Heart left ventricle (tissue), 16 donors: ENCODE measurements at places on chromosomes 16 and 17. TPM values are rescaled to one million over a fixed set of nuclear protein-coding genes. Genes with fewer than 3 reads are reported as not detected.

The CBFA2T3 gene
- 10.6 TPM for total RNA-seq

The SNAI3 gene
- 6.5 TPM for total RNA-seq

The CSH2 gene
- not detected for total RNA-seq

The ABCA6 gene
- total RNA-seq: 22.3 TPM

The GRIN2A gene
- 1.4 TPM for total RNA-seq

The TAC4 gene
- total RNA-seq: not detected

The TPSAB1 gene
- 14.3 TPM for total RNA-seq

DNA sequence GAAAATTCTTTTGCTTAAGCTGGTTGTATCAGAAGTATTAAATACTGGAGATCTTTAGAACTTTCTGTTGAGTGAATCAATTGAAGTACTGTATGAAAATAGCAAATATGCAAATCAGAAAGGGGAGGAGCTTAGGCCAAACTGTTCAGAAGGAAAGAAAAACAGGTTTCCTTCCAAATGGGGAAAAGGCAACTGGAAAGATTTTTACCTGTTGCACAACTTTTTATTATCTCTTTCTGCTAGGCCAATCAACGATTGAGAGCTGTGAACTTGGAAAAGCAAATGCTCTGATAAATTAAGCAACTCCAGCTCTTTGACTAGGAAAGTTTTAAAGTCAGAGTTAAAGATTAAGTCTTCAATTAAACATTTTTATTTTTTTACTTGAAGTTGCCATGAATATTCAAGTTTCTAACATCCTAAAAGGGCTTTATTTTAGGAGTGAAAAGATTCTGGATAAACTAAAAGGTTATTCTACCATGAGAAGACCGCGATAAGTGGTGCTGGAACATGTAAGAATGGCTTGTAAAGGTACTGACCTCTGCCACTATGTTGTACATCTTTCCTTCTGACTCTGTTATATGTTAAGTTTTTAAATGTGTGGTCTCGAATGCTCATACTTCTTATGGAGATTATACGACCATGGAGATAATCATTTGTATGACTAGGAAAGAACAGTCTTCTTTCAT is 16.5 kb downstream of the DCUN1D3 start:
- H3K36me3 ChIP-seq: no peaks in the 10 kb centered on the region
- no peaks in the 10 kb centered on the region for H3K27me3 ChIP-seq
- DNase-seq: no peak
- peaks cover 26% of the 10 kb centered on the region for H3K4me1 ChIP-seq
- no peak overlapping the region for H3K27ac ChIP-seq
- no peak overlapping the region for H3K4me3 ChIP-seq

- no peak for DNase-seq
- H3K4me3 ChIP-seq: no peak overlapping the region
These were observed 341.0 kb upstream of the EEF2KMT start for GRCh38 chr16:5438591-5438990.

DNA sequence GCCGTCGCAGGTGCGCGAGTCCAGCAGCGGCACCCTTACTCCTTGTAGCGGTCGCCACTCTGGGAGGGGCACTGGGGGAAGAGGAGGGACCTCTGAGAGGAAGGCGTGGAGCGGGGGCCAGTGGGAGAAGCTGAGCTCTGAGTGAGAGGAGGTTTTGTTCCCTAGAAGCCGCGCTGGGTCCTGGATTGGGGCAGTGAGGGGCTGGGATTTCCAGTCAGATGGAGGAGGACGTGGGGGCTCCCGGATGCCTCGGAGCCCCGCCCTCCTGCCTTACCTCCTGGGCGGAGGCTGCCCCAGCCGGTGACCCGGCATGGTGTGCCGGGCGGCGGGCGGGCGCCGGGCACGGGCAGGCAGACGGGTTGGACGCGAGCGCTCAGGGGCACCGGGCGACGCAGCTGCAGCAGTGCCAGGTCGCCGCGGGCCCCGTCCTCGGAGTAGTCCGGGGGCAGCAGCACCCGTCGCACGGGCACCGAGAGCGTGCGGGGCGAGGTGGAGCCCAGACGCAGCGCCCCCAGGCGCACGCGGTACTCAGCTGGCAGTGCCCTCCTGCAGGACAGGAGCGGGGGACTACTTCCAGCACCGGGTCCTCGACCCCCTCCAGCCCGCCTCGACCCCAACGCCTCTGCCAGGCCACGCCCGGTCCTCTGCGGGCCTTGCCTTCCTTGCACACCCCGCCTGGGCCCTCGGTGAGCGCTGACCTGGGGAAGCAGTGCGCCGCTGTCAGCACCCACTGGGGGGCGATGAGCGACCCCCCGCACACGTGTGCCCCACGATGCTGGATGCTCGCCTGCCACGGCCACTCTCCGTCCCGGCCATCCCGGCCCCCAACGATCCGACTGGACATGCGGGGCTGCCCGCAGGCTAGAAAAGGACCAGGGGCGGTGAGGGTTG is 2.0 kb downstream of the PRSS33 start:
- peak; percentile 16 for DNase-seq
- H3K27ac ChIP-seq: no peak overlapping the region
- peaks cover 48% of the 10 kb centered on the region for H3K27me3 ChIP-seq
- H3K36me3 ChIP-seq: no peaks in the 10 kb centered on the region
- peaks cover 10% of the 10 kb centered on the region for H3K4me1 ChIP-seq
- H3K4me3 ChIP-seq: peak overlapping the region; percentile 34

- H3K27ac ChIP-seq: no peak overlapping the region
- no peaks in the 10 kb centered on the region for H3K4me1 ChIP-seq
- H3K27me3 ChIP-seq: no peaks in the 10 kb centered on the region
- H3K4me3 ChIP-seq: no peak overlapping the region
- no peak for DNase-seq
These were observed 57.4 kb downstream of the EMP2 start for GRCh38 chr16:10522966-10523365.

DNA sequence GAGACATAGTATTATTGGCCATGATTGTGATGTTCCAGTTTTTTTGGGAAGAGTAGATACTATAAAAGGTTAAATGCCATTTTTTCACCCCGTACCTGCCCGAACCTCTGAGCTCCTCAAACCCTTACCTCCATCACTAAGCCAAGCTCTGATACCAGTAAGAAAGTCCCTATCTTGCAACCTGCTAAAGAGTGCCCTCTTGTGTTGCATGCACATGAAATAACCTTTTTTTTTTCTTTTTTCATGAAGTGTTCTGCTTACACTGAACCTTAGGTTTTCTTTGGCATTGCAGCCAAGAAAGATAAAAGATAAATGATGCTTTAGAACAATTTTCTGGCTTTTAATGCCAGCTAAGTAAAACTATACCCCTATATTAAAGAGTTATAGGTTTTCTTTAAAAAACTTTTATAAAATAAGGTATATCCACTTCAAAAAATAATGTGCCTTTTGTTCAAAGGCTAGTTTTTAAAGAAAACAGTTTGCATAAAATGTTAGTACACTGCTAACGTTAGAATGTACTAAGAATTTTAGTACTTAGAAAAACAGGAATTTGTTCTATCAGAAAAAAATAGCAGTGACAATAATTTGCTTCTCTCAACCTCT is 295.3 kb upstream of the PMFBP1 start:
- no peak overlapping the region for H3K27ac ChIP-seq
- no peak overlapping the region for H3K4me3 ChIP-seq
- no peaks in the 10 kb centered on the region for H3K27me3 ChIP-seq

- H3K27ac ChIP-seq: peak overlapping the region; percentile 81
- H3K27me3 ChIP-seq: no peaks in the 10 kb centered on the region
- peak; percentile 55 for DNase-seq
- H3K4me1 ChIP-seq: peaks cover 43% of the 10 kb centered on the region
These were observed 914 bp downstream of the MAP1LC3B start for GRCh38 chr16:87392821-87393679.

DNA sequence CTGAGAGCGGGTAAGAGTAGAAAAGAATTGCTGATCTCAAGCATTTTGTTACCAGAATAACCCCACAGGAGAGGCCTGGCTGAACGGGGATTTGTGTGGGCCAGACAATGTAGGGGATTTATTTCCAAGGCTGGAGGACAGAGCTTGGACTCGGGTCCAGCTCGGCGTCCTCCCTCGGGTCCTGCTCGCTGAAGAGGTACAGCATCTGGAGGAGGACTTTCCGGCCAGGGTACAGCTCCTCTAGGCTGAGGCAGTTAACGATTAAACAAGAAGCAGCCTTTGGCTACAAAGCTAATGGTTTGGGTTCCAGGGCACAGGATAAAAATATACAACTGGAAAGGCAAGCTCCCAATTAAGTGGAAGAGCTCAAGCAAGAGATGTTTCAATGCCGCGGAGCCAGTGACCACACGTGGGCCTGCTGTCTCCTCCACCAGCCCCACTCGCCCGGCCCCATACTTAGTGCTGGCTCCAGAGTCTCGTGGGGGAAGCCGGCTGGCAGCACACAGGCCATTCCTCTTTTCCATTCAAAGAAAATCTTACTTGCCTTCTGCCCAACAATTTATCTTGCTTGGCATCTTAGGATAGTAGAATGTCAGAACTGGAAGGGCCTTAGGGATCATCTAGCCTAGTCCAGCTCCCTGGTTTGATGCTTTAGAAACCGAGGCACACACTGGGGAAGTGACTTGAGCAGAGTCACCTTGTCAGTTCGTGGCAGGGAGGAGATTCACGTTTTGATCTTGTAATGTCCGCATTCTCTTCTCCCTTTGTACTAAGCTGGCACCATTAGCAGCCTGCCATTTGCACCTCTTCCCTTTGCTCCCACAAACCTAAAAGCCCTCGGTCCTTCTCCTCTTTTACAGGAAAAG is 85.9 kb upstream of the TBX2 start:
- no peak overlapping the region for H3K4me3 ChIP-seq
- DNase-seq: peak; percentile 63
- H3K27me3 ChIP-seq: no peaks in the 10 kb centered on the region

GRCh38 chr16:89101303-89102040 is 7.8 kb downstream of the ACSF3 start:
- no peak for DNase-seq
- no peak overlapping the region for H3K4me3 ChIP-seq
- no peaks in the 10 kb centered on the region for H3K27me3 ChIP-seq
- H3K27ac ChIP-seq: no peak overlapping the region
- H3K36me3 ChIP-seq: peaks cover 59% of the 10 kb centered on the region

DNA sequence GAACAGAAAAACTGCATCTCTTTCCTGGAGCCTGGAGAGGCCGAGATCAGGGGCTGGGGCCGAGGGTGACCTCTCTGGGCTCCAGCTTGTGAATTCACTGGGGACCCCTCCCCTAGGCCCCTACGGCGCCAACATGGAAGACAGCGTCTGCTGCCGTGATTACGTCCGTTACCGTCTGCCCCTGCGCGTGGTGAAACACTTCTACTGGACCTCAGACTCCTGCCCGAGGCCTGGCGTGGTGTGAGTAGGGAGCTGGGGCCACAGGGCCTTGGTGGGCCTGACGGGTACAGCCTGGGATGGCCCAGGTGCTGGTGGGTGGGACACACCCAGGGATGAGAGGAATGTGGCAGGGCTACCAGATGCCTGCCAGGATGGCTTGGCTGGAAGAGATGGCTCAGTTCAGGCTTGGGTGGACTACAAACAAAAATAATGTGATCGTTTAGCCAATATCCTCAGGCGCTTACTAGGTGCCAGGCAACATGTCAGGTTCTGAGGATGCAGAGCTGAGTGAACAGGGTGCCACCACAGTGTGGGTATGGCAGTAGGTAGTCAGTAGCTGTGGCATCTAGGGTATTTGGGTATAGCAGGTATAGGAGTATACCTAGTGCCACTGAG is 1.8 kb downstream of the CCL22 start:
- no peak for DNase-seq
- H3K4me1 ChIP-seq: no peaks in the 10 kb centered on the region
- H3K4me3 ChIP-seq: no peak overlapping the region

- no peaks in the 10 kb centered on the region for H3K27me3 ChIP-seq
- no peak overlapping the region for H3K27ac ChIP-seq
- H3K4me3 ChIP-seq: no peak overlapping the region
- DNase-seq: no peak
- H3K4me1 ChIP-seq: no peaks in the 10 kb centered on the region
These were observed 2.1 kb upstream of the RCVRN start for GRCh38 chr17:9907131-9907530.

- no peak for DNase-seq
- H3K27ac ChIP-seq: no peak overlapping the region
- H3K27me3 ChIP-seq: no peaks in the 10 kb centered on the region
- H3K4me3 ChIP-seq: no peak overlapping the region
- no peaks in the 10 kb centered on the region for H3K4me1 ChIP-seq
These were observed 785.6 kb upstream of the SOX9 start for GRCh38 chr17:71335212-71335611.

GRCh38 chr17:42817866-42818265 is 6.2 kb downstream of the BECN1 start:
- no peaks in the 10 kb centered on the region for H3K4me1 ChIP-seq
- no peaks in the 10 kb centered on the region for H3K27me3 ChIP-seq
- H3K36me3 ChIP-seq: peaks cover 46% of the 10 kb centered on the region
- H3K4me3 ChIP-seq: no peak overlapping the region
- H3K27ac ChIP-seq: no peak overlapping the region

DNA sequence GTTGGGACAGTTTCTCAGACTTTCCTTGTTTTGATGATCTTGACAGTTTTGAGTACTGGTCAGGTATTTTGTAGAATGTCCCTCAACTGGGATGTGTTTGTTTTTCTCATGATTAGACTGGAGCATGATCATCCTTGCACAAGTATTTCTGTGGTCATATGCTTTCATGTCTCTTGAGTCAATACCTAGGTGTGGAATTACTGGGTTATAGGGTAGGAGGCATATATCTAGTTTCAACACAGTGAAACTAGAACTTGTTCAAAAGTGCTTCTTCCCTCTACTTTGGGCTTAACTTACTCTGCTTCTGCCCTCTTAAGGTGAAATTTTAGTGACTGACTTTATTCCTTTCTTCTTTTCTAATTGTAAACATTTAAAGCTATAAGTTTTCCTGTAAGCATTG is 30.1 kb downstream of the IKZF3 start:
- H3K4me3 ChIP-seq: no peak overlapping the region
- no peaks in the 10 kb centered on the region for H3K27me3 ChIP-seq
- no peaks in the 10 kb centered on the region for H3K36me3 ChIP-seq
- H3K27ac ChIP-seq: no peak overlapping the region
- no peak for DNase-seq

- H3K27ac ChIP-seq: no peak overlapping the region
- H3K36me3 ChIP-seq: peaks cover 12% of the 10 kb centered on the region
- H3K4me3 ChIP-seq: no peak overlapping the region
These were observed 2.7 kb downstream of the ESRP2 start for GRCh38 chr16:68233085-68233834.

- DNase-seq: peak; percentile 57
- peak overlapping the region; percentile 98 for H3K4me3 ChIP-seq
- no peaks in the 10 kb centered on the region for H3K36me3 ChIP-seq
- no peaks in the 10 kb centered on the region for H3K27me3 ChIP-seq
These were observed 1.7 kb downstream of the PPM1D start for GRCh38 chr17:60601447-60602384.

- H3K4me1 ChIP-seq: no peaks in the 10 kb centered on the region
- H3K27ac ChIP-seq: no peak overlapping the region
- no peak for DNase-seq
- no peaks in the 10 kb centered on the region for H3K36me3 ChIP-seq
- H3K27me3 ChIP-seq: no peaks in the 10 kb centered on the region
- no peak overlapping the region for H3K4me3 ChIP-seq
These were observed 61.1 kb downstream of the SOCS1 start for GRCh38 chr16:11194913-11195312.
